Pericardium fibroblast (primary cell): ENCODE measurements at places on chromosomes 6 and 20. TPM values are rescaled to one million over a fixed set of nuclear protein-coding genes. Genes with fewer than 3 reads are reported as not detected.

COX4I2 gene
- 0.23 TPM in 1 of 2 replicates, not detected in the other for total RNA-seq

GHRH gene
- total RNA-seq: not detected in 2 replicates

TAAR6 gene
- not detected in 2 replicates for total RNA-seq

DTNBP1 gene
- 2.6 and 7.5 TPM in 2 replicates for total RNA-seq

EMILIN3 gene
- total RNA-seq: 0.09 and 1.2 TPM in 2 replicates

MYL9 gene
- total RNA-seq: 83.9 and 230 TPM in 2 replicates

GPLD1 gene
- 0.43 TPM in 1 of 2 replicates, not detected in the other for total RNA-seq

CST2 gene
- not detected in 2 replicates for total RNA-seq

CTCFL gene
- total RNA-seq: 0.23 TPM in 1 of 2 replicates, not detected in the other

HTR1B gene
- total RNA-seq: 0.12 TPM in 1 of 2 replicates, not detected in the other

MICB gene
- 3.9 and 12.6 TPM in 2 replicates for total RNA-seq

PNLDC1 gene
- 1.4 TPM in 1 of 2 replicates, not detected in the other for total RNA-seq

TNFRSF21 gene
- total RNA-seq: 40.1 and 53.2 TPM in 2 replicates

TRMT6 gene
- 2.9 and 8.6 TPM in 2 replicates for total RNA-seq

CRISP3 gene
- not detected in 2 replicates for total RNA-seq

PLCB4 gene
- total RNA-seq: 0.23 and 0.26 TPM in 2 replicates

DEFB114 gene
- not detected in 2 replicates for total RNA-seq

ULBP1 gene
- total RNA-seq: 2.0 and 2.1 TPM in 2 replicates

HLA-DMB gene
- total RNA-seq: 0.23 TPM in 1 of 2 replicates, not detected in the other

FKBP5 gene
- 172 and 205 TPM in 2 replicates for total RNA-seq

GNRH2 gene
- not detected in 2 replicates for total RNA-seq

BMP2 gene
- total RNA-seq: 0.35 and 1.2 TPM in 2 replicates

GID8 gene
- total RNA-seq: 21.7 and 22.6 TPM in 2 replicates

PNRC1 gene
- 140 and 231 TPM in 2 replicates for total RNA-seq

OR2H1 gene
- total RNA-seq: not detected in 2 replicates

BCAS4 gene
- total RNA-seq: 5.6 and 8.2 TPM in 2 replicates

CLPSL2 gene
- not detected in 2 replicates for total RNA-seq

ZNF512B gene
- 14.5 and 15.2 TPM in 2 replicates for total RNA-seq

HRH3 gene
- not detected in 2 replicates for total RNA-seq

MAP1LC3A gene
- 84.7 and 125 TPM in 2 replicates for total RNA-seq

FOXC1 gene
- total RNA-seq: 5.4 and 7.8 TPM in 2 replicates

BTNL2 gene
- total RNA-seq: not detected in 2 replicates

CTAGE9 gene
- total RNA-seq: not detected in 2 replicates

SDCBP2 gene
- total RNA-seq: 1.8 and 5.8 TPM in 2 replicates

METTL24 gene
- total RNA-seq: not detected in 2 replicates

BNIP5 gene
- total RNA-seq: not detected in 2 replicates

RPS18 gene
- total RNA-seq: 5,390 and 8,802 TPM in 2 replicates

KIF6 gene
- under 0.01 TPM in 1 of 2 replicates, not detected in the other for total RNA-seq

MRAP2 gene
- total RNA-seq: not detected in 2 replicates

TPD52L1 gene
- total RNA-seq: 17.2 and 24.1 TPM in 2 replicates

TRIM39 gene
- total RNA-seq: 5.1 and 5.4 TPM in 2 replicates

MAVS gene
- total RNA-seq: 24.2 and 25.7 TPM in 2 replicates

SLA2 gene
- not detected in 2 replicates for total RNA-seq

ZNF76 gene
- 12.3 and 16.1 TPM in 2 replicates for total RNA-seq

PPP1R16B gene
- under 0.01 and 0.60 TPM in 2 replicates for total RNA-seq

BTN1A1 gene
- not detected in 2 replicates for total RNA-seq

MOCS3 gene
- total RNA-seq: 6.7 and 7.9 TPM in 2 replicates

ECT2L gene
- not detected in 2 replicates for total RNA-seq

ADAM33 gene
- total RNA-seq: 89.4 and 111 TPM in 2 replicates
